ENCODE measurements at places on chromosomes 16 and 17.

GRCh38 chr16:55467898-55468297, 11.1 kb upstream of the MMP2 start:
- DNase-seq: peak; percentile 57

DNA sequence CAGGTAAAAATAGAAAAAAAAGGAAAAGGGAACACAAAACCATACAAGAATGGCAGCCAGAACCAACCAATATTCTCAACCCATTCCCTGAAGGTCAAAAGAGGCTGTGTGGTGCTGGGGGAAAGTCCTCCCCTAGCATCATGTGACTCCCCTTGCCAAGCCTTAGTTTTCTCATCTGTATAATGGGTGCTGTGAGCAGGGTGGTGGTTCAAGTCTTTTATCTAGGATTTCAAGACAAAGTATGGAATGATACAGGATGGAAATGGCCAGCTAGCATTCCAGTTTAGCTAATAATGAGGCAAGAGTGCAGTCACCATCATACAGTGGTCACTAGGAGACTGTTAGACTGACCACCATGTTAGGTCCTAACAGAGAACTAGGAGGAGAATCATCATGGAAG, 20.7 kb downstream of the PSMB3 start:
- no peak for DNase-seq

- DNase-seq: no peak
Measured at GRCh38 chr16:87706278-87707000, 59.3 kb downstream of the KLHDC4 start.

DNA sequence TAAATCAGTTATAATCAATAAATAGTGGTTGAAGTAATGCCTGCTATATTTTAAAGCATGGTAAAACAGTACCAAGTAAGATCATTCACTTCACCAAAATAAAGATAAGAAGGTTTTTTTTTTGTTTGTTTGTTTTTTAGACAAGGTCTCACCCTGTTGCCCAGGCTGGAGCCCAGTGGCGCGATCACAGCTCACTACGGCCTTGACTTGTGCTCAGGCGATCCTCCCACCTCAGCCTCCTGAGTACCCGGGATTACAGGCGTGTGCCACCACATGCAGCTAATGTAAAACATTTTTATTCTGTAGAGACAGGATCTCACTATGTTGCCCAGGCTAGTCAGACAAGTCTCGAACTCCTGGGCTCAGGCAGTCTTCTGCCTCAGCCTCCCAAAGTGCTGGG, 84.5 kb upstream of the NETO2 start:
- DNase-seq: no peak

- DNase-seq: no peak
Measured at GRCh38 chr17:46868689-46869187, 17.4 kb downstream of the WNT9B start.

- no peak for DNase-seq
Measured at GRCh38 chr17:78474614-78475146, 96.2 kb downstream of the PGS1 start.

GRCh38 chr16:27356794-27357193, 43.0 kb downstream of the IL4R start:
- DNase-seq: no peak

GRCh38 chr17:64698725-64699124, 36.6 kb upstream of the SMURF2 start:
- no peak for DNase-seq

DNA sequence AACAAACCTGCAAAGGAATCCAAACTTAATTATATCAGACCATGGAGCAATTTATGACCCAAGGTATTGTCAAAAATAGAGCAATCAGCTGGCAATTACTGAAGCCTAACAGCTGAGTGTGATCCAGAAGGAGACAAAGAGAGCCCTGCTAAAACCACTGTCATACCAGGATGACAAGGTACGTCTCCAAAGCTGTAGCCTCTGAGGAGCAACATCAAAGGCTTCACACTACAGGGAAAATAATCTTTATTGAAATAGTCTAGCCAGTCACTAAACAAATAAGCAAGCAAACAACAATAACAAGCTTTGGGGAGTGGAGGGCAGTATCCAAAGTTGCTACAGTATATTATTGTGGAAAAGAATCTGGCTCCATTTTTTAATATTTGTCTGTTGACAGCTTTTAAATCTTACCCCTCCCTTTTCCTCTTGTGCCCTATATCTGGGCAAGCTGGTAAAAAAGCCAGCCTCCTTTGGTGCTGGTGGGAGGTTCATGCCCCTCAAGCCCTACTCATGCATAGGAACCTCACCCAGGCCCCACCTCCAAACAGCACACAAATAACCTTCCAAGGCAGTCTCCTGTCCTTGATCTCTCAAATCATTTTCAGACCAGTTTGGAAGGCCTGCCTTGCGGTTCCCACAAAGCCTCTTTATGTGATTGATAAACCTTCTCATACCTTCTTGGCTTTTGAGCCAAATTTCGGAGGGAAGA, 73.7 kb downstream of the ITFG1 start:
- DNase-seq: no peak

DNA sequence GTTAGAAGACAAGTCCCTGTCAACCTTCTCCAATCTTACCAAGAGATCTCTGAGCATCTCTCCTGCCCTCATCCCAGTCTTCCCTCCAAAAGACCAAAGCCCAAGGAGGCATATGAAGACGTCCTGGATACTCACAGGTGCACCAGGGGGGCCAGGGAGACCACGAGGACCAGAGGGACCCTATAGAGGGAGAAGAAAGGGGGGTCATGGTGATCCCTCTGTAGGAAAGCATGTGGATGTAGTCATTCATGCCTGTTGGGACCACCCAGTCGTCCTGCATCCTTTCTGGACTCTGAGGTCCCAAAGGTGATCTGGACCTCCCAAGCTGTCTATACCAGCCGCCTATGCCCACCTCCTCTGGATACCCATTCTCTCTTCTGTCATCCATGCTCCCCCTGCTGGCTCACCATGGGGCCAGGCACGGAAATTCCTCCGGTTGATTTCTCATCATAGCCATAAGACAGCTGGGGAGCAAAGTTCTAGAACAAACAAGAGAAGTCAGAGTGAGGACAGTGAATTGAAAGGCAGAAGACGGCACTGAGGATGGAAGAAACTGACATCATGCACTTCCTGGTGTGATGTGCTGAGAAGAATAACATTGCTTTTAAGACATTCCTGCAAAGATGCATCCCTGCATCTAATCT, 3.3 kb downstream of the COL1A1 start:
- DNase-seq: peak; percentile 86

GRCh38 chr17:66416207-66416940, 114.0 kb downstream of the PRKCA start:
- DNase-seq: no peak

DNA sequence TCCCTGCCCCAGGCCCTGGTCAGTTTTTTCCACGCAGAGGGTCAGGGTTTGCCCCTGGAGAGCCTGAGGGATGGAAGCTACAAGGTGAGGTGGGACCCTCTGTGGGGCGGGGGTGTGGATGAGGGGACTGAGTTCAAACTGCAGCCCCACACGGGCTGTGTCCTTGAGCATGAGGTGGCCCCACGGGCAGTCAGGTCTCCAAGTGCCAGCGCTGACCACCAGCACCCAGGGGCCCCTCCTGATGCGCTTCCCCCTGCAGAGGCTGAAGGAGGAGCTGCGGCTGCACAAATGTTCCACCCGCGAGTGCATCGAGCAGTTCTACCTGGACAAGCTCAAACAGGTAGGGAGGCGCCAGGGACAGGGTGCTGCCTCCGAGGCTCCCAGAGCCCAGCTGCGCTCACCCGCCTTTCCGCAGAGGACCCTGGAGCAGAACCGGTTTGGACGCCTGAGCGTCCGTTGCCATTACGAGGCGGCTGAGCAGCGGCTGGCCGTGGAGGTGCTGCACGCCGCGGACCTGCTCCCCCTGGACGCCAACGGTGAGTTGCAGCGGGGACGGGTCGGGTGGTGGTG, 4.3 kb downstream of the TSR3 start:
- no peak for DNase-seq

DNA sequence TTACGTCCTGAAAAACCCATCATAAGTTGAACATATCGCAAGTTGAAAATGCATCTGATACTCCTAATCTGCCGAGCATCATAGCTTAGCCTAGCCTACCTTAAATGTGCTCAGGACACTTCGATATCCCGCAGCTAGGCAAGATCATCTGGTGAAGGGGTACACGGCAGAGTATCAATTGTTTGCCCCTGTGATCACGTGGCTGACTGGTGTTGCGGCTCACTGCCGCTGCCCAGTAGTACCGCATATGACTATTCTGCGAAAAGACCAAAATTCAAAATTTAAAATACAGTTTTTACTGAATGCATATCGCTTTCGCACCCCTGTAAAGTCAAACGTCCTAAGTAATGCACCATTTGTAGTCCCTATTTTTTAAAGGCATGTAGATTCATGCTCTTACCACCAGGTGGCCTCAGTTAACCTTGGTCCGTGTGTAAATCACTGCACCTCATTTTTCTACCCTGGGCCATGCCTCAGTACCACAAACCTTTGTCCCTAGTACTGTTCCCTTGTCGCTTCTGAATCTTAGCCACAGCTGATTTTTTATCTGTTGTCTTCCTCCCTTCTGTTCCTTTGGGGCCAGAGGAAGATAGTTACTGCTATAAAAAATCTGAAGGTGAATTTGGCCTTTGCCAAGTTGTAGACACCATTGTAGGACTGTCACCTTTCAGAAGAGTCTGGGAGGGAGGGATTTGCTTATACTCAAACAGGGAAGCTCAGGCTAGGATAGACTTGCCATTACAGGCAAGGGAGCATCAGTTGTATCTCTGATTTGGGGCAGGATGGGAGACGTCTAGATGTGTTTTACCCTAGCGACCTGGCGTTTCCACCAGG, 34.4 kb downstream of the WWP2 start:
- no peak for DNase-seq

DNA sequence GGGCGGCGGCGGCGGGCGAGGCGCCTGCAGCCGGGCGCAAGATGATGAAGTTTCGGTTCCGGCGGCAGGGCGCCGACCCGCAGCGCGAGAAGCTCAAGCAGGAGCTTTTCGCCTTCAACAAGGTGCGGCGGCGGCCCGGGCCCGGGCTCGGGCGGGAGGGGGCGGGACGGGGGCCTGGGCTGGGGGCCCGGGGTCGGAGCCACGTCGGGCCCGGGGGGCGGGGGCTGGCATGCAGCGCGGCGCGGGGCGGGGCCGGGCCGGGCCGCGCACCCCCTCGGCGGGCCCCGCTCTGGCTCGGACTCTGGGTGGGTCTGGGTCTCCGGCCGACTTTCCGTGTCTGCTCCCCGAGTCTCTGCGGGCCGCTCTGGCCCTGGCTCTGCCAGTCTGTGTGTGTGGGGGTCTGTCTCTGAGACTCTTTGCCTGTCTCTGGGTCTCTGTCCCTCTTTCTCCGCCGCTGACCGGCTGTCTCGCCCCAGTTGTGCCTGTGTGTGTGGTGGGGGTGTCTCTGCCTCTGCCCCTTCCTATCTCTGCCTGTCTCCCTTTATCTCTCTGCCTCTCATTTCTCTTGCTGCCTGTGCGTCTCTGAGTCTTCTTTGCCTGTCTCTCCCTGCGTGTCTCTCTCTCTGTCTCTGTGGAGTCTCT, 328 bp downstream of the LLGL1 start:
- peak; percentile 67 for DNase-seq

DNA sequence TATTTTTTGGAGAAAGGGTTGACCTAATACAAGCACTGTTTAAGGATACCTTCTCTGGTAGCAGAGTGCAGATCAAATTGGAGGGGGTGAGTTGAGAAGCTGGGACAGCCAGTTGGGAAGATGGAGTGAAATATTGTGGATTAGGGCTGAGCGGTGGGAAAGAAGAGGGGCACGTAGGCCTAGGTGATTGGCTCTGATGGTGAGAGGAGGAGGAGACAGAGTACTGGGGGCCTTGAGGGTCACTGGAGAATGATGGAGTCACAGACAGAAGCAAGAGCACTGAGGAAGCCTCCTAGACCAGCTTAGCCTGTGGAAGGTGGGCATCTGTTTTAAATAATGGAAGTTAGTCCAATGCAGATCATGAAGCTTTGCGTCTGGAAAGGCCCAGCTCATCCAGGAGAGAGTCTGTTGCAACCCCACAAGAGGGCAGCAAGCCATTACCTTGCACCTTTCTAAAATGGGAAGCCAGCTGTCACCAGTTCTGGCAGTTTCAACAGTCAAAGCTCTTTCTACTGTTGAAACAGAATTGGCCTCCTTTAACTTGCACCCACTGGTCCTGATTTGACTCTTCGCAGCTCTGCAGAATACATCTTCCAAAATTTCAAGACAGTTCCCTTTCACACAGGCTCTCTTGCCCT, 11.8 kb downstream of the SLC9A5 start:
- DNase-seq: no peak

GRCh38 chr16:48918520-48919258, 308.7 kb upstream of the N4BP1 start:
- DNase-seq: no peak

DNA sequence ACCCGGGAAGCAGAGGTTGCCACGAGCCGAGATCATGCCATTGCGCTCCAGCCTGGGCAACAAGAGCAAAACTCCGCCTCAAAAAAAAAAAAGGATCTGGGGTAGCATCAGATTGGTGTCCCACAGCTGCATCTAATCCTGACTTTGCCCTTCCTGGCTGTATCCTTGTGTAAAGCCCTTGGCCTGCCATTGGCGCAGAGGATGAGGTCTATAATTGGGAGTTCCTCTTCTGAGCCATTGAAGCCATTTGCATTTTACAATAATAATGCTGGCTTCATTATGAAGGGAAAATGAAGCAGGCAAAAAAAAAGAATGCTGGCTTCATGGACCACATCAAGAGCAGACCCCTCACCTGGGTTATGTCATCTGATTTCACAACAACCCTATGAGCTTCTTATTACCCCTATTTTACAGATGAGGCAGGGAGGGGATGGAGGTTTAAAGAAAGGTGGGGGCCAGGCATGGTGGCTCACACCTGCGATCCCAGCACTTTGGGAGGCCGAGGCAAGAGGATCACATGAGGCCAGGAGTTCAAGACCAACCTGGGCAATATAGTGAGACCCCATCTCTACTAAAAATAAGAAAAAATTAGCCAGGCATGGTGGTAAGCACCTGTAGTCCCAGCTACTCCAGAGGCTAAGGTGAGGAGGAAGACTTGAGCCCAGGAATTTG, 1.2 kb upstream of the LITAFD start:
- no peak for DNase-seq

DNA sequence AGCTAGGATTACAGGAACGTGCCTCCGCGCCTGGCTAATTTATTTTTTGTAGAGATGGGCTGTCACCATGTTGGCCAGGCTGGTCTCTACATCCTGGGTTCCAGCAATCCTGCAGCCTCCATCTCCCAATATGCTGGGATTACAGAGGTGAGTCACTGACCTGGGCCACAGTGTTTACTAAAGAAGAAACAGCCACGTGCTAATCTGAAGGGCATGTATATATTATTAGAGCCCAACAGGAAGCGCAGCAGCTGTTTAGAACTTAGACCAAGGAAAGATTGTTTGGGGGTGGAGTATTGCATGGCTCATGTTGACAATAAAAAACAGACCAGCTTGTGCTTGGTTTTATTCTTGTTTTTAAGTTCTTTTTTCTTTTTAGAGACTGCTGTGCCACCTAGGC, 60.2 kb downstream of the HAPSTR1 start:
- no peak for DNase-seq

GRCh38 chr16:56314244-56314850, 111.0 kb downstream of the AMFR start:
- no peak for DNase-seq

All from tibial artery (tissue), 4 donors.